Stimulated activated CD8-positive, alpha-beta memory T cell treated with anti-CD3 and anti-CD28 coated beads, Interleukin-12 subunit alpha, Interleukin-12 subunit beta, amount 100 ng/mL, for 4 hours (primary cell): ENCODE measurements at places on chromosomes 4 and X.
A peak's percentile ranks its signal among the peaks of the same experiment; 100 is the strongest.

GRCh38 chr4:13963601-13964000, 336.1 kb upstream of the BOD1L1 start:
- no peak for DNase-seq

DNA sequence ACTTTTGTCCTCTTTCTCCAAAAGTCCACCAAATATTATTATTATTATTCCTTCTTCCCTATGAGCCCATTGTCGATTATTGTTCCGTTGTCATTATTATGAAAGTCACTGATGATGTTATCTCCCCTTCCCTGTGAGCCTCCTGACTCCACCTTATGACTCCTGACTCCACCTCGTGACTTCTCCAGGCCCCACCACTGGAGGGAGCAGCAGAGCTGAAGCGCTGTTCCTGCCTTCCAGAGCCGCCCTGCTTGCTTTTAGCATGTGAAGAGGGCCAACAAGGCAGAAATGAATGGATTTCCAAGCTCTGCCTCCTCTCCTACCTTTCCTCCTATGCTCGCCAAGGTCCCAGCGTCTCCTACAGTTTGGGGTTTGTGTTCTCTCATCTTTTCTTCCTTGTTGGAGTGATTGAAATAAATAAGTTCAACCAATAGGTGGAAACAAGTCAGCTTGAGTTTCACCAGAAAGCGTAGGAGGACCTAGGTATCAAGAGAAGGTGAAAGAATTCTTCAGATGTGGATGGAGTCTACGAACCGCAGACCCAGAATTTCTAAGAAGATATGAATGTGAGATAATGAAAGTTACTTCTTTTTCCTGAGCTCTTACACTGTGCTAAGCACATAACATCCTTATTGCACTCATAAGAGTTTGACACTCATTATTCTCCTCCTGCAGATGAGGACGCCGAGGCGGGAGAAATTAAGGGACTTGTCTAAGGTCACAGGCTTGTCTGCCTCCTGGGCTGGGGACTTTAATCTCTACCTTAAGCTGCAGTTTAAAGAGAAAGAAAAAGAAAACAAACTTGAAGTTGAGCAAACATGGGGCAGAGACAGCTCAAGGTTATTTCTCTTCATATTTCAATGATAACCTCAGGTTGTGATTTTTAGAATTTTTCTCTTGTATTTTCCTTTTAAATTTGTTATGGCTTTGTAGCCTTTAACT, 26.1 kb downstream of the IGSF1 start:
- no peak for DNase-seq

GRCh38 chr4:76205476-76205875, 8.1 kb downstream of the SCARB2 start:
- DNase-seq, result no peak

GRCh38 chr4:120861852-120862251, 60.7 kb downstream of the PRDM5 start:
- no peak for DNase-seq

GRCh38 chr4:6368096-6368495, 98.4 kb downstream of the WFS1 start:
- no peak for DNase-seq

GRCh38 chrX:134537179-134537955, 77.4 kb downstream of the HPRT1 start:
- DNase-seq, result no peak

GRCh38 chr4:11741190-11741652, 312.5 kb upstream of the HS3ST1 start:
- no peak for DNase-seq

DNA sequence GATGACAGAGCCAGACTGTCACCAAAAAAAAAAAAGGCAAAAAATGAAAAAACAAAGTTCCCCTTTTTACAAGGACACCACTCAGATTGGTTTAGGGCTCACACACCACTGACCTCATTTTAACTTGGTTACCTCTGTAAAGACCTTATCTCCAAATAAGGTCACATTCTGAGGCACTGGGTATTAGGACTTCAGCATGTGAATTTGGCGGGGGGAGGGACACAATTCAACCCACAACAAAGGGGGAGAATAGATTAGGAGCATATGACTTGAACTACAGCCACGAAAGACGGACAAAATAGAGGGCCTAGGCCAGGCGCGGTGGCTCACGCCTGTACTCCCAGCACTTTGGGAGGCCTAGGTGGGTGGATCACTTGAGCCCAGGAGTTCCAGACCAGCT, 31.0 kb upstream of the ARAF start:
- DNase-seq, result no peak

GRCh38 chrX:113996781-113997180, 587.1 kb upstream of the HTR2C start:
- no peak for DNase-seq

- DNase-seq, result no peak
Measured at GRCh38 chr4:81454499-81454898, 17.2 kb downstream of the RASGEF1B start.

DNA sequence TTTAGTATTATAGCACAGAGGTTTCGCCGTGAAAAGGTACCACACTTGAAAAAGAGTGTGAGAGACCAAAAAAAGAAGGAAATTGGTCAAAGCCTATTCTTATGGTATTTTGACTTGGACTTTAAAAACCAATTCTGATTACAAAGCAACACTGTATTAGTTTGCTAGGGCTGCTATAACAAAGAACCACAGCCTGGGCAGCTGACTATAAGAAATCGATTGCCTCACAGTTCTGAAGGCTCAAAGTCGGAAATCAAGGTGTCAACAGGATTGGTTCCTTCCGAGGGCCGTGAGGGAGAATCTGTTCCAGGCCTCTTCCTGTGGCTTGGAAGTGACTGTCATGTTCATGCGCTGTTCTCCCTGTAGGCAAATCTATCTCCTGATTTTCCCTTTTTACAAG, 17.9 kb downstream of the DAPP1 start:
- no peak for DNase-seq

- DNase-seq, result no peak
Measured at GRCh38 chr4:80425124-80426100, 89.9 kb downstream of the CFAP299 start.

DNA sequence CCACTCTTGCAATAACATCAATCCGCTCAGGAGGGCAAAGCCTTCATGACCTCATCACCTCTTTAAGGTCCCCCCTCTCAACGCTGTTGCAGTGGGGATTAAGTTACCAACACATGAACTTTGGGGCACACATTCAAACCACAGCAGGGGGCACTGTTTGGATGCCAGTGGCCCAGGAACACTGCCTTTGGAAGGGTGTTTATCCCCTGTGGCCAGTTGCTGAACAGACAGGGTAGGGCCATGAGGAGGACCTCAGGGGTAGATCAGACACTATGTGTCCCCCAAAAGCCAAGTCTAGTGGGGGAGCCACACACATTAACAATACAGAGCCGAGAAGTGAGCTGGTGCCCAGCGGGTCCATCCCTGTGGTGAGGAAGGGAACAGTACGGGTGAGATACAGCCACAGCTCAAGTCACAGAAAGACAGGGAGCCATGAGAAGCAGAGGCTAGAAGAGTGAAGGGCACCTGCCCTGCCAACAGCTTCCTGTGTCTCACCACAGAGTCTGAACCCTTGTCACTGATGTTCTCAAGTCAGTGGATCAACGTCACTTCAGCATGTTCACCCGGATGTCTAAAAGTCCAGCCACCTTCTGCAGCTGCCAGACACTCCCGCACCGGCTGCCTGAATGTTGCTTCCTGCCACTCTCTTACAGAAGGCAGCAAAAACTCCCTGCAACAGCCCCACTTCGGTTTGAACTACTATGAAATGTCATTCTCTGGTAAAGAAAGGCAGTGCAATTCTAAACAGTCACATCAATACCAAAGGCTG, 19.9 kb upstream of the MXD4 start:
- DNase-seq, result peak; percentile 61

DNA sequence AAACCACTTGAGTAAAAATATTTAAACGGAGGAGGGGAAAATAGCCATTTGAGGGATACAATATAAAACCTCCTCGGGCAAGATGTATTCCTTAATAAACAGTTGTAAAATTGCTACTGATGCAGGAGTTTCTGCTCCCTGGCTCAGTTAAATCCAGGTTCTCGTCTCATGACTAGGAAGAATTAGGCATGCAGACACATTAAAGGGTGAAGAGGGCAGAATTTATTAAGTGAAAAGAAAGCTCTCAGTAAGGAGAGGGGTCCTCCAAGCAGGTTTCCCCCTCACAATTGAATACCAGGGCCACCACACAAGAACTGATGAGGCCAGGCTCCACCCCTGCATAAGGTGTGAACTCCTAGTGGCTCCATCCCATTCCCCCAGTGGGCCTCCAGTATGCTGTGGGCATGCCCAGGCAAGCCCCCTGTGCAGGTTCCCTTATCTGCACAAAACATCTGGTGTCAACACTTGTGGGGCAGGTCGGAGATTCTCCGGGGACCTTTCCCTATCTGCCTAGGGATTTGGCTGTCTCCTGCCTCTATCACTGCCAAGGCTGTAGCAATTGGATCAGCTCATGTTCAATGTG, 80.4 kb downstream of the HS6ST2 start:
- no peak for DNase-seq

DNA sequence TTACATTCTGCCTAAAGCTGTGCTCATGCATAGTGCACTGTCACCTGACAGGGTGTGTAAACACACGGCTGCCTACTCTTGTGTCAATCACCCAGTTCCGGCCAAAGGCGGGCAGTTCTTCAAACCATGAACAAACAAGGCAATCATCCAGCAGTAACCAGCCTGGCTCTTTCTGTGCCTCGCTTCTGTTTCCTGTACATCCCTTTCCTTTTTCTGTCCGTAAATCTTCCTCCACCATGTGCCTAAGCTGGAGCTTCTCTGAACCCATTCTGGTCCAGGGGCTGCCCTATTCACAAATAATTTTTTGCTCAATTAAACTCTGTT, 60.8 kb upstream of the CBR4 start:
- no peak for DNase-seq

- no peak for DNase-seq
Measured at GRCh38 chr4:74583757-74584156, 138.8 kb downstream of the AREG start.

GRCh38 chrX:1165535-1166196, 46.8 kb downstream of the CRLF2 start:
- no peak for DNase-seq

DNA sequence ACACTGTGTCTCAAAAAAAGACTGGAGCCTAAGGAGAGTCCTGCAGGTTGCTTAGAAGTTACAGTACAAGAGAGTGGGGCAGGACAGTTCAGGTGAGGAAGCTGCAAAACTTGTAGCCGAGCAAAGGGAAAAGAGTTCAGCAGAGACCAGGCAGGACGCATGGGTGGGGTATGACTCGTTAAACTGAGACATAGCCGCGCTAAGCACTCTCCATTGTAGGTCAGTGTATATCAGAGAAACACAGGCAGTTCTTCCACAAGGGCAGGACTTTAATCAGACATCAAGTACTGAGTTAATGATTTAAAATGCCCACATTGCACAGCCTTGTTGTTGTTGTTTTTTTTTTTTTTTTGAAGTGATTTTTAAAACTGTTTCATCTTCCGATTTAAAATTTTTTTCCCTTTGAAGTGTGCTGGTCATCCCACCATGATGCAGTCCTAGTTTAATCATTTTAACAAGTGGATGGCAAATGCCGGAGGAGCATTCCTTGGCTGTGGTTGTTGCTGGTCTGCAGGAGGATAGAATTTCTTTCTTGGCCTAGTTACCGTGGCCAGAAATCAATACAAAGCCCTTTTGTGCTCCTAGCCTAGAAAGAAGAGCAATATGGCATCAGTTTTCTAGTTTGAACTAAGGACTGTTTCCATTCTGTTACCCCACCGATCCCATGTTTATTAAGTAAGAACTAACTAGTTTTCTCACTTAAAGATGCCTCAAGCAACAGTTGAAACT, 10.3 kb downstream of the LAP3 start:
- DNase-seq, result no peak

- DNase-seq, result no peak
Measured at GRCh38 chr4:4417886-4418285, 31.0 kb downstream of the NSG1 start.

DNA sequence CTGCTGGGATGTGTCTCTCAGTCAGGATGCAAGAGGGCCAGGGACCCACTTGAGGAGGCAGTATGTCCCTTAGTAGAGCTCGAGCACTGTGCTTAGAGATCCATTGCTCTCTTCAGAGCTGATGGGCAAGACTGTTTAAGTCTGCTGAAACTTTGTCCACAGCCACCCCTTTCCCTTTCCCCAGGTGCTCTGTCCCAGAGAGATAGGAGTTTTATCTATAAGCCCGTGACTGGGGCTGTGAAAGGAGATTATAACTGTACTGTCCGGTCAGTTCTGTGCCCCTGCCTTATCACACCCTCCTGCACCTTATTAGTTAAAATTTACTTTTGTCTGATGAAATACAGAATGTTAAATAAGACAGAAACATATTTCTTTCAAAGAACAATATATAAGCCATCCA, 378.4 kb downstream of the PABPC4L start:
- no peak for DNase-seq

GRCh38 chrX:101484135-101484534, 1.1 kb upstream of the ARMCX4 start:
- no peak for DNase-seq

DNA sequence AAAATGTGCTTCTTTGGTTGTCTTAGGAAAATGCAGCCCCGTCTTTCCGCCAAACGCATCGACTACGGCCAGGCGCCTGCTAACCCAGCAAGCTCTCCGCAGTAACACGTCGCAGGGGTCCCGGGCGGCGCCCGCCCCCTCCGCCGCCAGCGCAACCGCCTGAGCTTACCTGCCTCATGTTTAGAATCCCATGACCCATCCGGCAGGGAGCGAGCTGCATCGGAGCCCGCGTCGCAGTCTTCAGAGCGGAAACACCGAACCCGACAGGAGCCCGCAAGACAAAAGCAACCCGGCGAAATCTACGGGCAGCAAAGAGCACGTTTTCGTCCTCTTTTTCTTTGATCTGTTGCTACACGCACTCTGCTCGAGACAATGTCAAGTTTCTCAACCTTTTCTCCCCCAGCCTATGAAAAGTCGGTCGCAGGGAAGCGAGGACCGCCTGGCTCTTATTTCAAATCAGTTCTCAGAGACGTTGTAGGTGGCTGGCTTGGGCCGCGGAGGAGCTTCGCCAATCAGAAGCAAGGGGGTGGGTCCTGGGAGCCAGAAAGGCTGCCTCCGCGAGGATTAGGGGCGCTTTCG, at the start of gene MID1:
Gene MID1, minus strand, starts transcription at position 465 of the 579 bp plus-strand sequence. CDS start 53,038 bp downstream, outside the sequence.
- DNase-seq, result no peak

- DNase-seq, result no peak
Measured at GRCh38 chr4:157655096-157655809, 434.7 kb downstream of the GRIA2 start.

DNA sequence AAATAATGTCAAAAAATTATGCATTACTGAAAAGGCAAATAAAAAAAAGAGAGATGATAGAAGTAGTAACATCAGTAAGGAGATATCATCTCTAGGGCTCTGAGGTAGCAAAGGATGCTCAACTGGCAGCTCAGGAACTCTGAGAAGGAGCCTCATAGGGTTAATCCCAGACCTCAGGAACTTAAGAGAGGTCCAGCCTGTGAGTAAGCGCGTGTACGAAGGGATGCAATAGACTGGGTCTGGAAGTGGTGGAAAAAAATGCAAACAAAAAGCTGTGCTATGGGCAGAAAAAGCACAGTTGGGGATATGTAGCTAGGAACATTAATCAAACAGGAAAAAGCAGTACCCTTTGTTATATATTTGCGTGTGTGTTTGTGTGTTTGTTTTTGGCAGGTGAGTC, 282.0 kb downstream of the GALNTL6 start:
- DNase-seq, result no peak

GRCh38 chr4:16783119-16783518, 115.3 kb downstream of the LDB2 start:
- DNase-seq, result no peak

GRCh38 chrX:30653415-30654131, at the start of gene GK:
Gene GK, plus strand, starts transcription at chrX:30653423. Its CDS starts 115 bp downstream, at chrX:30653538.
- peak; percentile 1 for DNase-seq

GRCh38 chr4:172758586-172759340, 409.8 kb upstream of the GALNT7 start:
- DNase-seq, result no peak
